ENCODE measurements at places on chromosomes 11 and 22.

GRCh38 chr11:4213746-4214145 lies 119.1 kb downstream of the RRM1 start:
- no peak for DNase-seq

DNA sequence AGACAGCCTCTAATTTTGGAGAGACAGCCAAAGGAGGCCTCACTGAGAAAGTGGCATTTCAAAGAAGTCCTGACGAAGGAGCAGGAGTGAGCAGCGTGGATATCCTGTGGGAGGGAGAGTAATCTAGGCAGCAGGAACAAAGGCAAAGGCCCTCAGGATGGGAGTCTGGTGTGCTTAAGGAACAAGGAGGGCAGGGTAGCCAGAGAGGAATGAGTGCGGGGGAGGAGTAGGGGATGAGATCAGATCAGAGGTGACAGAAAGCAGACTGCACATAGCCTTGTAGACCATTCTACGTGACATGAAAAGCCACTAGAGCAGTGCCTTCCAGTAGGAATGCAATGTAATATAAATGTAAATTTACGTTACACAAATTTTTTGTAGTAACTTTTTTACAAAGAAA lies 5.6 kb downstream of the SLC36A4 start:
- no peak for DNase-seq

DNA sequence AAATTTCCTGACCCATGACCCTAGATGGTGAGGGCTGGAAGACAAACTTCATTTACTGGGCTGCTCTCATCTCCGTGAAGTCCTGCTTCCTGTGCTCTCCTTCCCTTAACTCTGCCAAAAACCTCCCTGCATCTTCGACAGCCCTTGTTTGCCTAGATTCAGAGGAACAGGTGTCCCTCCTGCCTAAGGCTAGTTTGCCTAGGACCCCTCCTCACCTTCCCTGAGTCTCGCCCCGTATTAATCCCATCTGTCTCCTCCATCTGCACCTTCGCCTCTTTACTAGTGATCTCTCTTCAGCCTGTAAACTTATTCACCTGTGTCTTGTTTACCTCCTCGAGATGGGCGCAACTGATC lies 33.1 kb downstream of the EIF3F start:
- no peak for DNase-seq

GRCh38 chr11:106395716-106396349 lies 318.4 kb downstream of the AASDHPPT start:
- DNase-seq: no peak

- DNase-seq: no peak
Measured at GRCh38 chr11:83051760-83052671, 19.7 kb downstream of the RAB30 start.

GRCh38 chr11:43516316-43516850 lies 157.7 kb downstream of the TTC17 start:
- DNase-seq: no peak

DNA sequence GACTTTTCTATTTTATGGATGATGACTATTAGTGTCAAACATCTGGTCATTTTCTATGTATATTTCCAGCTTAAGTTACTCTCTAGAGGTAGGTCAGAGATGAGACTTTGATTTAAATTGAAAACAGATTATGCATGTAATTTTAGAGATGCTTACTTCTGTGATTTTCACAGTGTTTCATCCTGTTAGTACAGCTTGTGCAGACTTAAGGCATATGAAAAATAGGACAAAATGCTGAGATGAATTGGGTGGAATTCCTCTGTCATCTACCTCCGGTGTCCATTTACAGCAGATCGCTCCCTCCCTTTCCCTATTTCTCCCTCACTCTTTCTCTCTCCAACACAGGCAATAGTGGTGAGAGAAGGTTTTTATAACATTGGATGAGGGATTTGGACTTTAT lies 14.1 kb downstream of the JAM3 start:
- DNase-seq: no peak

DNA sequence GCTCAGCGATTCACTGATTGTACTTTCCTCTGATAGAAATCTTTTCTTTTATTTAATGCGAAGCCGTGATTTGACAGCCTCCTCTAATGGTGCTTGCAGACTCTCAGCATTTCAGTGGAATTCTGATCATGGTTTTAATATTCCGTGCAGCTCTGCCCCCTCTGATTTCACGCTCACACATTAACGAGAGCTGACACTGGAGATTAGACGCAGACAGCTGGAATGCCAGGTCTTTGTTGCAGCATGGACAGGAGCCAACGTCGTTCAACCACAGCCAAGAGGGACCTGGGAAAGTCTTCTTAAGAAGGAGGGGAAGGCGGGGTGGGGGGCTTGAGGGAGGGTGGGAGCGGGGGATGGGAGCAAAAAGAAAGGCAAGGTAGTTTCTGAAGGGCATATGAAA lies 186.4 kb downstream of the BLID start:
- DNase-seq: no peak

DNA sequence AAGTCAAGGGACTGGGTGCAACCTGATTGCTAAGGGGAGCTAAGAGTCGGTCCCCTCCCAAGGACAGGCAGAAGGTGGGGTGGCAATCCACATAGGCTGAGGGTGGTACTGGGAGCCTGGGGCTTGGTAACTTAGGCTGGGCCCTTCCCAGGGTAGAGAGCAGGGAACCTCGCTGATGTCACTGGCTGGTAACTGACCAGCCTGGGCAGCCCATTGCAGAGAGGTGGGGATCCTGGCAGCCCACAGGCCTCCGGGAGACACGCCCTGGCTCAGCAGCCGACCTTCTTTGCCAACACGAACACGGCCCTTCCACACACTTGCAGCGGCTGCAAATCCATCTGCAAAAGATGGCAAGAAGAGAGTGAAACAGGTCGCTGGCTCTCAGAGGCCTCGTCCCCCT lies 25.4 kb downstream of the A4GALT start:
- no peak for DNase-seq

GRCh38 chr11:12187399-12187798 lies 77.0 kb downstream of the MICAL2 start:
- no peak for DNase-seq

DNA sequence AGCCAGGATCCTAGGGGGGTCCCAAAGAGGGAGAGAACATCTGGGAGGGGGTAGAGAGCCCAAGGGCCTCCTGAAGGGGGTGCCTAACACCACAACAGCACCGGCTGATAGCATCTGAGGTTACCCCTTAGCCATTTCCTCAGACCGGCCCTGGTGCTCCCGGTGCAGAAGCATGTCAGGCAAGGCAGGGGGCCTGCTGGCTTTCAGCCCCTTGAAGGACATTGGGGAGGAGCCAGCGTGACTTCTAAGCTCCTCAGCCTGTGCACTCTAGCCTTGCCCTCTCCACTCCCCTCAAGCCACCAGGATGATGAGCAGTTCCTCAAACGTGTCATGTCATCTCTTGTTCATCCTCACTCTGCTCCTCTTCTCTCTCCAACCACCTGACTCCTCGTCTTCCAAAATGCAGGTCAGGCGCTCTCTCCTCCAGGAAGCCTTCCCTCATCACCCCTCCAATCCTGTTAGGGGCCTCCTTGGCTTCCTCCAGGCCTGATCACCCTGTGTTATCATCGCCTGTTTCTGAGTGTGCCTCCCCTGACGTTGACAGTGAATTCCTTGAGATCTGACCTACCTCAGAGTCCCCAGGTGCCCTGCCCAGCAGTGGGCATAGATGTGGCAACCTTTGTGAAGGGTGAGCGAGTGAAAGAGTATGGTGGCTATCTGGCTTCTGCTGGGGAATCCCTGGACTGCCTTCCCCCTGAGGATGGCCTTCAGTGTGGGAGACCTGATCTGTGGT lies 6.1 kb downstream of the P2RY2 start:
- DNase-seq: no peak

DNA sequence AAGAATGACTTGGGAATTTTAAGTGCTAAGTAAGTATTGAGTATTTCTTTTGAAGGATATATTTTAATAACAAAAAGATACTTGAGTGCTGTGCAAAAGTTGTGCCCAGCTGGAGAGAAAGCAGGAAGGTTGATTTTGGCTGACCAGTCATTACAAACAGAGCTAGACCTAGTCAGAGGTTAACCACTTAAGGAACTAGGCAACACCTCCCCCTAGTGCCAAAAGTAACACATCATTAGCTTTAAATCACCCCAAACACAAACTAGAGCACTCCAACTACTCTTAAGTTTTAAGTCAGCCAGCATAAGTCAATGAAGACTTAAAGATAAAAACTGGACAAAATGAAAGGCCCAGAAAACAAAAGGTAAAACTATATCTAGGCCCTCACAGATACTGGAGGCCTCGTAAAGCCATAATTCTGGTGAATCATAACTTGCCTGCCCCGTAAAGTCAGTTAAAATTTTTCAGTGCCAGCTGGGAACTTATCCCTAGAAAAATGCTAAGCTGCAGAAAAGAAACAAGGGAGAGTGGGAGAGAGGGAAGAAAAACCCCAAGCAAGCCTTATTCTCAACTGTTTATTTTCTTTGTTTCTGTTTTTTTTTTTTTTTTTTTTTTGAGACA lies 4.6 kb downstream of the TMEM9B start:
- peak; percentile 49 for DNase-seq

DNA sequence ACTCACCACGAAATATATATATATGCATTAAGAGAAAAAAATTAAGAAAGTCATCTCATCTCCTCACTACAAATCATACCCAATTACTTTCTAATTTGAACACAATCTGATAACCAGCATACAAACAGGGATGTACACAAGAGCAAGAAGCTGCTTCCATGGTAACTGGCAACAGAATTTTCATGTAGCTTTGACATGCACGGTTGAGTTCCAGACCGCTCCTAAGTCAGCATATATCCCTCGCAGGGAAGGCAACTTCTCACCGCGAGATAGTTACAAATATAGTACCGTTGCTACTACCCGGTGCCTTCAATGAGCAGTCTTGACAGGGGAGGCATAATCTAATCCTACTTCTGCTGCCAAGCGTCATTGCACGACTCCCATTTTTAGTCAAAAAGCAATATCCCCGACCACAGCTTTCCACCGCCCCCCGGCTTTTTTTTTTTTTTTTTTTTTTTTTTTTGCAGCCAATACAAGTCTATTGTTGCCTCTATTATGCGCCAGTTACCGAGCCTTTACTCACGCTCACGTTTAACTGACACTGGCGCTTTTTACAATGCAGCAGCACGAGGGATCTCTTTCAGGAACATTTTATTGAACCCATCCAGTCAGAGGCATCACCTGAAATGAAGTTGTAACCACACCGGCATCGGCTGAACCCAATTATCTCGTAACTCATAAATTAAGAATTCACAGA lies 2.2 kb downstream of the CADM1 start:
- no peak for DNase-seq

DNA sequence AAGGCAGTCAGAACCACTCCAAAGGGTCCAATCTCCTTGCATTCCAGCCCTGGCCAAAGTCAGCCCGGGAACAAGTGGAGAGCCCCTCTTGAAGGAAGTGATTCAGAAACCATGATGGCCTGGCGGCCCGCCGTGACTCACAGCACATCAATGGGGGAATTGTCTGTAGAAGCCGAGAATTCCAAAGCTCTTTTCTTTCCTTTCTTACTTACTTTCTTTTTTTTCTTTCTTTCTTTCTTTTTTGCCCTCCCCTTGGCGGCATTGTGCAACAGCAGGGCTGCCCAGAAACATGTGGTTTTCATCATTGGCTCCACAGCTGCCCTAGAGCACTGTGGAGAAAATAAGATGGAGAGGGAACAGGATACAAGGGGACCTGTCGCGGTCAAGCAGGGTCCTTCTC lies 140.2 kb upstream of the TIMP3 start:
- DNase-seq: no peak

- DNase-seq: no peak
Measured at GRCh38 chr11:6778518-6778917, 4.3 kb upstream of the OR2AG1 start.

DNA sequence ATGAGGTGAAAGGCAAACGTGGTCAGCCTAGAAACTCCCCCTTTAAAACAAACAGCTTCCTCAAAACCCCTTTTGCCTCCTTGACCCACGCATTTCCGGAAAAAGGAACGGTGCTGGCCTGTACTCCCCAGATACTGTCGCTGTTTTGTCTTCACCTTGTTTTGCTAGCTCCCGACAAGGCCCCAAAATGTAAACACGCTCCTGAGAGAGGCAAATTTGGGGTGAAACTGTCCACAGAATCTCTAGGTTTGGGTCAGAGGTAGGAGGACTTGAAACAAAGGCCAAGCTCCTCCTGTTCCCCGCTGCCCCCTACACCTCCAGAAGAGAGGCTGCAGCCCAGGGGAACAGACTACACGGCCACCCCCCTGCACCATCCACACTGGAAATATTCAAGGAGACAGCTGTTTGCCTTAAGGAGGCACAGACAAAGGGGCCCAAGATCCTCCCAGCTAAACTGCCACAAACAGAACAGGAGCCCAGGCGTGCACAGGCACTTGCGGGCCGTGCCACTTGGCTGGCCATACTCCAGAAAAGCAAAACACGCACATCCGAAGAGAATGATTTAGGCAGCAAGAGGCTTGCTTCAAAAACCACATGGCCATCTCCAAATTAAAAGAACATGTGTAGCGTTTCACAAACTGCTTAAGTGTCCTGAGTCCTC lies 160.5 kb upstream of the GRK3 start:
- no peak for DNase-seq

DNA sequence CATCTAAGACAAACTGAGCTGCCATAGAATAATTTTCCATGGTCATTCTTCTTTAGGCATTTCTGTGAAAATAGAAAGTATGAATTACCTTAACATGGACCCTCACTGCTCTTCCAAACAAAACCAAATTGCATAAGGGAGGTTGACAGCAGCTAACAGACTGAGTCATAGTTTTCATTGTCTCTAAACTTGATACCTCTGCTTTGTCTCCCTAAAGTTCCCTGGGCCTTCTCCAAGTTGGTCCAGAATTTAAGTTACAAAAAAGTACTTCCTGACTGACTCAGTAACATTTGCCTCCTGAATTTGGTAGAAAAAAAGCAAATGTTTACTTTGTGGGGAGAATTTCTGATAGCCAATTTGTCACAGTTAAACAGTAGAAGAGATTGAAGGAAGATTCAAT lies 3.0 kb downstream of the OR8D1 start:
- DNase-seq: no peak

- DNase-seq: no peak
Measured at GRCh38 chr22:35266277-35266676, 9.0 kb downstream of the HMGXB4 start.

- DNase-seq: no peak
Measured at GRCh38 chr11:79400717-79401330, 40.0 kb downstream of the TENM4 start.

- no peak for DNase-seq
Measured at GRCh38 chr22:48756146-48757111, 1071.2 kb downstream of the BRD1 start.

DNA sequence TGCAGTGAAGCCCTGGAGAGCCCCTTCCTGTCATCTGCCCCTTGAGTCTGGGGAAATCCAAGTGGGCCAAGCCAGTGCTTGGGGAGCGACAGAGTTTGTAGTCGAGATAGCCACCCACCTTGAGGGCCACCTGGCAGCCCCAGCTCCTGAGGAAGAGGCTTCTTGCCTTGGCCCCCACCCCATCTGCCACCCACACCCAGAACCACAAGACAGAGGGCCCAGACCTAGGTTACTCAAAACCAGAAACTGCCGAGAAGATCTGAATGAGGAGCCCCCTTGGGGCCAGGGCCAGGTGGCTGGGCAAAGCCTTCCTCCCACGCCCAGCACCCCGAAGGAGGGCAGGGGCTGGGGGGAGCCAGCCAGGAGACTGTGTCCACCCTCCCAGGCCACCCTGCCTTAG lies 18.8 kb upstream of the PRR5 start:
- no peak for DNase-seq
